ENCODE measurements at places on chromosomes 12 and 14.

GRCh38 chr12:124663771-124664366 is 96.5 kb upstream of the NCOR2 start:
- no peak for DNase-seq

DNA sequence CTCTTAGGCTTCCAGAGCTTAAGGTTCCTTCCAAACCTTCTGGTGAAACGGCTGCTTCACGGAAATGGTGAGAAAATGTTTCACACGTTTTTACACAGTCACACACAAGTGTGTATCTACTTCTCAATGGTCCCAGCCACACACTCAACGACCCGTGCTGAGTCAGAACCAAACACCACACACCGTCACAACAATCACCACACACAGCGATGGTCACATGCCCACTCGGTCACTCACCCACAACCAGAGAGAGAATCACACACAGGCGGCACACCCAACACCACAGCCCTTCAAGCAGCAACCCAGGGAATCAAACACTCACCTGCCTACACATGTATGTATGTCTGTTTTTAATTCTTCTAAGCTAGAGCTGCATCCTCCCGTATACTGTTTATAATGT is 12.6 kb upstream of the PLEKHD1 start:
- no peak for DNase-seq

DNA sequence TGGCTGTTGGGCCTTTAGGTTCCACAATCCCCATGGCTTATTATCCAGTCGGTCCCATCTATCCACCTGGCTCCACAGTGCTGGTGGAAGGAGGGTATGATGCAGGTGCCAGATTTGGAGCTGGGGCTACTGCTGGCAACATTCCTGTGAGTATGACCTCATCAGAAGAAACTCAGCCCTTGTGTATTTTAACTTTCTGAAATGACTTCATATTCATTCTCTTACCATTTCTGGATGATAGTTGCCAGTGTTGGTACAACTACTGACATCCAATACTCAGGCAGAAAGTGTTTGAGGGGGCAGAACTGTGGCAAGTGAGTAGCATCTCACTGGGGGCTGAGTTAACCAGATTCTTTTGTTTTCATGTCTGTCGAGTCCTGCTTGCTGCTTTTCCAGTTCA is 2.3 kb downstream of the DAZAP2 start:
- no peak for DNase-seq

DNA sequence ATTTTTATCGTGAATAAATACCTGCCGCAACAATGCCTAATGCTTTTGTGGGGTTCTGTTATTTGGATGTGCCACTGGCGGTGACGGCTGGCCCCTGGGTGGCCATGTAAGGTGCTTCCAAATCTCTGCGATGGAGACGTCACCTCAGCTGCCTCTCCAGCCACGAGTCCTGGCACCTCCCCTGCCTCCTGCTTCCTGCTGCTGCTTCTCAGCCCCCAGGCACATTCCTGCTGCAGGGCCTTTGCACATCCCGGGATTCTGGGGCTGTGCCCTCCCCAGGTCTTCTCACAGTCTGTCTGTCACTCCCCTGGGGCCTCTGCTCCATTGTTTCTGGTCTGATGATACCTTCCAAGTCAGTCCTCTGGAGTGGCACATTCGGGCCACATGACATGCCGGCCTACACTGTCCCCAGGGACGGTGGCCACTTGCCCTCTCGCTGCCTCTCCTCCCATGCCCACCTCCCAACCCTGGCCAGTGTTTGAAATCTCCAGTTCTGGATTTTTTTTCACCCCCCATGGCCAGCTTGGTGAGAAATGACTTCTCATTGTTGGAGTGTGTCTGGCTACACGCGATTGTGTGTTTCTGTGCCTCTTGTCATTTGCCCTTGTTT is 151.8 kb downstream of the KIF26A start:
- DNase-seq, result no peak

DNA sequence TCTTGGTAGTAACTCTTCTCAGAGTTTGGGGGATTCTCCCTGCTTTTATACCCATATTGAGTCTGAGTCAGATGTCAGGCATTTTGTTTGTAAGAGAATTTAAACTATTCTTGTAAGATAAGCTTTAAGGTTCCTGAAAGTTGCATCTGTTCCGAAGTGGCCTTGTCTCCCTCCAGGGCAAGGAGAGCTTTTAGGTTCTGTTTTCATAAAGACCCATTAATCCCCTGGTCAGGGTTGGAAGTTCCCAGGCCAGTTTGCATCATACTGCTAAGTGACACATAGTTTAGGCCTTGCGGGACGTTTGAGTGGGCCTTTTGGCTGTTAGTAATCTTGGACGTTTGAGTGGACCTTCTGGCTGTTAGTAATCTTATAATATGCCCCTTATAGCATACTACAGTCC is 396.7 kb downstream of the NPAS3 start:
- no peak for DNase-seq

GRCh38 chr14:21724090-21724973 is 50.7 kb upstream of the OR4E1 start:
- no peak for DNase-seq
